HEK293T (cell line): ENCODE measurements at places on chromosomes 2 and 18.

GRCh38 chr18:12076424-12077140 lies 17.1 kb upstream of the ANKRD62 start:
- peak; percentile 45 for DNase-seq

- no peak for DNase-seq
Observed at GRCh38 chr2:73292906-73293533, 328 bp downstream of the EGR4 start.

- no peak for DNase-seq
Observed at GRCh38 chr2:60408207-60408606, 145.2 kb downstream of the BCL11A start.

DNA sequence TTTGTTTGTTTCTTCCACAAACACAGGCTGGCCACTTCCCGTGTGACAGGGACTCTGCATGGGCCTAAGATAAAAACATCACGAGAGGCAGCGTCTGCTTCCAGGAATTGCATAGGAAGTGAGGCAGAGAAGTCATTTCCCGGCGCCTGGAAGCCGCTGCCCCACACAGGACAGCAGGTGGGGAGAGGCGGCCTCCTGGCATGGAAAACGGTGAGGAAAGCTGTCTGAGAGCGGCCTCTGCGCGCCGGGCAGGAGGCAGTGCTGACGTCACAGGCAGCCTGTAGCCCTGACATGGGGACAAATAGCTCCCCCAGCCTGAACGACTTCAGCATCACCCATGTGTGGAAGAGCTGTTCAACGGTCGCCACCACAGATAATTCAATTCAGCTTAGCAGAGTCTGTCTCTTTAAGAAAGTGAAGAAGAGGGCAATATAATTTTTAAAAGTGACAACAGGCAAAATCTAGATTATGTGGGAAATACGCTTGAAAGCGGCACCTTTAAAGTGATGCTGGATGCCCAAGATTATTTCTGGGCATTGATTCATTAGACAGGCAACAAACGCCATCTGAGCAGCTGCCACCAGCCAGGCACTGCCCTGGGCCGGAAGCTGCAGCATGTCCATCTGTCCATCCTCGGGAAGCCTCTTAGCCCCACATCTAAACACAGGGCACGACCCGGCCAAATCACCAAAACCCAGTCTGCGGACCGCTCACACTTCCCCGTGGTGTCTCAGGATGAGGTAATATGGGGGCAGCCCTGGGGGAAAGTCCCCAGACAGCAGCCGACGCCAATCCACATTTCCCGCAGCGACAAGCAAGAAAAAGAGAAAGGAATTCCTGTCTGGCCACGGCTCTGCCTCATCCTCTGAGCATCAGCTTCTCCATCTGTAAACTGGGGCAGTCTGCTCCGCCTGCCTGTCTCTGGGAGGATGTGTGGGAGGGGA lies 138.9 kb downstream of the PXDN start:
- no peak for DNase-seq

GRCh38 chr2:145723872-145724271 lies 1204.0 kb upstream of the ZEB2 start:
- no peak for DNase-seq

DNA sequence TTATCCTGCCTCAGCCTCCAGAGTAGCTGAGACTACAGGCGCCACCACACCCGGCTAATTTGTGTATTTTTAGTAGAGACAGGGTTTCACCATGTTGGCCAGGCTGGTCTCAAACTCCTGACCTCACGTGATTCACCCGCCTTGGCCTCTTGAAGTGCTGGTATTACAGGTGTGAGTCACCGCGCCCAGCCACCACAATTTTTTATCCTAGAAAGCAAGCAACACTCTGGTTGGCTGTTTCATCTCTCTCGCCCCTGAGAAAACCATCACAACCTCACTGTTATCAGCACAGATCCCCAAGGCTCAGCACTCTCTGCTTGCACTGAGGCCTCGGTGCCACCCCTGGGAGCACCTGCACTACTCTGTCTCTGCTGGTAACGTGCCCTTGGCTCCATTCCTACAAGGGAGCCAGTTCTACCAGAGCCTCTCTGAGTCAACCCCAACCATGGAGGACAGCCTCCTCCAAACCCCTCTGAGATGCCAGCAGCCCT lies 134.8 kb upstream of the AGAP1 start:
- DNase-seq: no peak

- DNase-seq: no peak
Observed at GRCh38 chr2:230000118-230000841, 68.4 kb downstream of the SLC16A14 start.

- no peak for DNase-seq
Observed at GRCh38 chr2:39356922-39357639, 80.0 kb downstream of the MAP4K3 start.

- no peak for DNase-seq
Observed at GRCh38 chr2:109117780-109118179, 11.2 kb upstream of the SH3RF3 start.

DNA sequence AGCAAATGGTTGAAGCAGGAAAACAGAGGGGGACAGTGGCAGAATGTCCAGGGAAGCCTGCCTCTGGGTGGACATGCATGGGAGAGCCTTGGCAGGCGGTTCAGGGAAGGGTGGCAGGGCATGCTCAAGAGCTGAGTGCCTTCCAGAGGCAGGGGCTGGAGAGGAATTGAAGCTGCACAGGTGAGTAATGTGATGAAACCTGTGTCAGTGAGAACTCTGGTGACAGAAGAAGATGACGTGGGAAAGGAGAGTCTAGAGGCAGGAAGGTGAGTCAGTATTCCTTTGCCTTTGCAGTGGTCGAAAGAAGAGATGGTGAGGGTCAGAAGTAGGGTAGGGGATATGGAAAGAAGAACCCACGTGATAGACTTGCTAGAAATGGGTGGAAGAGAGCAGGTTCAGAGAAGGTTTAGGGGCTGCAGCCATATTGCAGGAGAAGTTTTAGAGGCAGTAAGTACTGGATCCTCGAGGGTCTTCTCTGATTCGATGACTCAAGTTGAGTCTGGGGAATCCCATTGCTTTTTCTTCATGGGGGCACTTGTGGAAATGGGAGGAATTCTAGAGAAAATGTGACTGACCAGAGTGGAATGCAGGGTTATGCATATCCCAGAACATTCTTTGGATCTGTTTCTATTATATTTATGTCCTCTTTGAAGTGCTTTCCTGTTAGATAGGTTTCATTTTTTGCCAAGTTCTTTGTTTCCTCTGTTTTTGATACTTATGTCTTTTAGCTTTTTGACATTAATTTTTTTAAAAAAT lies 37.4 kb downstream of the TMEM87B start:
- no peak for DNase-seq

GRCh38 chr18:64620971-64621560 lies 472.2 kb upstream of the LINC00305 start:
- DNase-seq: no peak

DNA sequence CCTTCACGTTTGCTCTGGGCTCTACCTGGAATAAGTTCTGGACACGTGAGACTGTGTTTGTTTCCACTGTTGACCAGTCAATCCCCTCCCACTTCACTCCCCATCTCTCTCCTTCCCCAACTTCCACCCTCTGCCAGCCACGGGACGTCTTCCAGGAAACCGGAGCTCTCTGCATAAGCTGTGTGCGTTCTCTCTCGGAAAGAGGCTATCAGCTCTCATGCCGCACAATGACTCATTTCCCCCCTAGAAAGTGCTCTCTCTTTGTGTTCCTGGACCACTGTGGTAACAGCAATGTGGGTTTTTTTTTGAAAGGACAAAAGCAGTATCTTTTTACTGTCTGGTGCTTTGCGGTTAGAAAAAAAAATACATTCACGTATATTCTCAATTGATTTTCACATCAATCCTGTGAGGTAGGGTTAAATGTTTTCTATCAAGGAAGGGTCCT lies 10.2 kb downstream of the PROKR1 start:
- DNase-seq: no peak

- DNase-seq: no peak
Observed at GRCh38 chr2:109594246-109594885, 19.4 kb downstream of the SEPTIN10 start.

DNA sequence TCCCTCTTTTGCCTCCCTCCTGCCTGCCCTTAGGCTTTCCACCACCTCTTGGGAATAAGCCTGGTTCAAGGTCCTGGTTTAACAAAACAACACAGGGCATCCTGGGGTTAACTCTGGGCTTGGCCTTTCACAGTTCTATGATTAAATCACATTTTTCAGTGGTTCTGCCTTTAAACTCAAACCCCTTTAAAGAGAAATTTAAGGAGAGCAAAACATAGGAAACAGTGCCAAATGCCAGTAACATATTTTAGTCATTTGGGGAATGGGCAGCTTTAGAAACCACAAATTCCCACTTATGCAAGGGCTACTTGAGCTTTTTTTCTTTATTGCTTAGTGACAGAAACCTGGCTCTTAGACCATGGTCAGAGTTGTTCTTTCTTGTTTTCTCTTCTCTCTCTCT lies 112.2 kb upstream of the FZD5 start:
- no peak for DNase-seq

- DNase-seq: no peak
Observed at GRCh38 chr2:201820383-201821007, 14.2 kb downstream of the CDK15 start.

DNA sequence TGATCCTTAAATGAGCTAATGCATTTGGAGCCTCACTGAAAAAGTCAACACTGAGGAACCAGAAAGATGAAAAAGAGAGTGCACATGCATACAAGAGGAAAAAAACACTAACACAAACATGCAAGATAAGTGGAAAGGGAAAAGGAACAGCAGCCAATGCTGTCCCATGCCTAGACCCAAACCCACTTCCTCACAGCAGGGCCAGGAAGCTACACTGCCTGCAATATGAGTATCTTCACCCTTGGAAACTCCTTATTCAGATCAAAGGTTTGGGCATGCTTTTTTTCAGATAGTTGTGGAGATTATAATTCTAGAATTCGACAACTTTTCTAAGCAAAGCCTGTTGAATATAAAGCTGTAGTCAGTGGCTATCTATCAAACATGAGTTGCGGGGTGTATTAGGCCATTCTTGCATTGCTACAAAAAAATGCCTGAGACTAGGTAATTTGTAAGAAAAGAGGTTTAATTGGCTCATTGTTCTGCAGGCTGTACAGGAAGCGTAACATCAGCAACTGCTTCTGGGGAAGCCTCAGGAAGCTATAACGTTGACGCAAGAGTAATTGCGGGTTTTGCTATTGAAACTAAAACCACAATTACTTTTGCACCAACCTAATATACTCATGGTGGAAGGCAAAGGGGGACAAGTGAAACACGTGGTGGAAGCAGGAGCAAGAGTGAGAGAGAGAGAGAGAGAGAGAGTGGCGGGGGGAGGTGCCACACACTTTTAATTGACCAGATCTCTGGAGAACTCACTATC lies 138.2 kb downstream of the MBD2 start:
- DNase-seq: no peak

DNA sequence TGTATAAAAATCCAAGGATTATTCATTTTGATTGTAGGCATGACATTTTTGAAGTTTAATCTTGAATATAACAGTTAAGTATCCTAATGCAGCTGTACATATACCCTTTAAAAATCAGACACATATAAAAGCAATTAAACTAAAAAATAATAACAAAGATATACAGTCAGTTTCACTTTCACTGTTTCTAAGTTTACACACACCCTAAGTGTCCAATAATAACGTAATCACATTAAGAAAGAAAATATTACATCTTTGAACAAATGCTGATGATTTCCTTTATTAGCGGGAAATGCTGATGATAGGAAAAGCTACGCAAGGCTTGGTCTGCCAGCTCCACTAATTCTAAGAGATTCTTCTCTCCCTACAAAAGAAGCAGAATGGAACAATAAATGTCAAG lies 38.8 kb downstream of the RTTN start:
- no peak for DNase-seq

GRCh38 chr2:27442920-27443282 lies 720 bp downstream of the KRTCAP3 start:
- DNase-seq: no peak

GRCh38 chr2:224398289-224398688 lies 3.6 kb downstream of the FAM124B start:
- DNase-seq: no peak

DNA sequence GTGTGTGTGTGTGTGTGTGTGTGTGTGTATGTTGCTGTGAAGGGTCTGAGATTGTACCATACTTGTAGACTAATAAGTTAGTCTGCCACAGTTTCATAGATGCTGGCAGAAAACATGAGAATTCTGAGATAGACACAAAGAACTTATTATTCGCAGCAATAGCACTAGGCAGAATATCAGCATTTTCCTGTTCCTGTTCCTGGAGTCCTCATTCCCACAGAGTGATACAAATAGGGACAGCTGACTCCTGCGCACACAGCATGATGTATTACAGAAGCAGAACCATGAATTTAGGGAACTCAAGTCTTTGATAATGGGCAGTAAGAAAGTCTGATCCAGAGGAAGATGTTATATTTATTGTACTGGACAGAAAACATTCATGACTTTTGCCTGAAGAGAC lies 1466.3 kb downstream of the DPP10 start:
- DNase-seq: no peak

GRCh38 chr18:68588169-68588568 lies 126.7 kb downstream of the TMX3 start:
- DNase-seq: no peak
